ENCODE measurements at places on chromosomes 1 and 21.

GRCh38 chr1:5908461-5909375, 83.5 kb downstream of the NPHP4 start:
- no peak for DNase-seq

DNA sequence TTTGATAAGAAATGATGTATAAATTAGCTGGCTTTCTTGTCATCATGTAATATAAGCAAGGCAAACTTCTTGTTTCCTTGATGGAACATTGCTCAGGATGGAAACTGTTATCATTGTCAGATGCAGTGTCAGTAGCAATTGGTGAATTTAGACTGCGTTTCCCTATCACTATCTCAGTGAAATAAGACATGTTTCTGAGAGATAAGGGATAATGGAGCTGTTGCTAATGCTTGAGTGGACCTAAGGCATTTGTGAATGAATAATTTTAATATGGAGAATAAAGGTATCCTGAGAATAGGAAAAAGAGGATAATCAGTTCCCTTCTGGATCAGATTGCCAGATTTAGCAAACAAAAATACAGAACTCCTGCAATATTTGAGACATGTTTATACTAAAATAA, 160.9 kb downstream of the HLX start:
- DNase-seq, result no peak

DNA sequence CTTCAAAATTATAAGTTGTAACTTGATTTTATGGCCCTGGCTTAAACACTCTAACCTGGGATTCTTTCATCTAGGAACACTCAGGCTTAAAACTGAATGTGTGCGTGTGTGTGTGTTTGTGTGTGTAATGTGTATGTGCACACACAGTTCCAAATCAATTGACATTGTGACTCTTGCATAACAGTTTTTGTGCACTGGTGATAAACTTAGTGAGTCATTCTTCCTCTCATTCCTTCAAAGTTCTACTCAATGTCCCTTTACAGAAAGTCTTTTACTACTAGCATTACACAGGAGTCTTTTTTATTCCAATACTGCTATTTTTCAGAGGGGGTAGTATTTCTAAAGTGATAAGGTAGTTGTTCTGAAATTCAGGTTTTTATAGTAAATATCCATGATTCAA, 943.6 kb downstream of the KCNT2 start:
- no peak for DNase-seq

- no peak for DNase-seq
Measured at GRCh38 chr1:194252199-194252598, 1065.8 kb upstream of the B3GALT2 start.

DNA sequence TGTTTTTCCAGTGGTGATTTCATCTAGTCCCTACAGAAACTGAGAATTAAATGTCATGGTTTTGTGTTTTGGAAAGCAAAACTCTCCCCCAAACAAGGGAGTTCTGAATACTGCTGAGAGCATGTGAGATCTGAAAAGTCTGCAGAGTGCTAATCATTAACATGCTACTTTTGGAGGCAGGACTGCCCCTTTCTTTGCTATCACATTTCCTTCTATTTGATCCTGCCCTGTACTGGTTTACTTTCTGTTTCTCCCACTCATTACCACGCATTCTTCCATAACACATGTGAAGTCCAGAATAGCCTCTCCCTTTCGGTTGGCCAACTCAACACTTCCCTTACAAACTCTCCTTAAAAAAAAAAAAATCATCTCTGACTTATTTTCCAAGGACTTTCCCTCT, 63.6 kb downstream of the GADD45A start:
- DNase-seq, result no peak

All from neural progenitor cell (in vitro differentiated cells).